Right renal pelvis (tissue), 4 donors: ENCODE measurements at places on chromosomes 1 and 21. TPM values are rescaled to one million over a fixed set of nuclear protein-coding genes. Genes with fewer than 3 reads are reported as not detected.

DNA sequence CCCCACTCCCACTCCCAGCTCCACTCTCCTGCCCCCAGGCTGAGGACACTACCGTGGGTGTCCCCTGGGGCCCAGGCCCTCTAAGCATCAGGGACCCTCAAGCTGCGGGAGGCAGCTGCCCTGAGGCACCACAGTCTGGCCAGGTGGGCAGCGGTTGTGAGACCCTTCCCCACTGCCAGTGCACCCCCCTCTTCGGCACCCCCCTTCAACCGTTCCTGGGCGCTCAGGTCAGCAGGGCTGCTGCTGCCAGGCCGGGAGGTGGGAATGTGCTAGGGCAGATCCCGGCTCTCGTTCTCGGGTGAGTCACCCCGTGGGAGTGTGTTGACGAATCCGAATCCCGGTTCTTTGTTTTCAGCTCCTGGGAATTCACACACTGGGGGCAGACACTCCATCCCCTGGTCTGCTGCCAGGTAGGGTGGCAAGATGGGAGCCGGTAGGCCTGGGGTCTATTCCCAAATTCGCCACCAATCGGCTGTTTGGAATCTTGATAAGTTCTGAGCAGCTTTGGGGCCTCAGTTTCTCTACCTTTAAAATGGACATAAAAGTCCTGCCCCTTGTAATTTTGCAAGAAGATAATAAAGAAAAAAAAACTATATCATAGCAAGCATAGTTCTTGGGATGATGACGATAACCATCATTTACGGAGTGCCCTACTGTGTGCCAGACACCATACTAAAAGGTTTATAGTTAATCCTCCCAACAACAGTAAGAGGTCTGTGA is 28.5 kb upstream of the CASZ1 start:
- no peak for DNase-seq

- DNase-seq, result no peak
These were observed 1.2 kb downstream of the ELK4 start for GRCh38 chr1:205630651-205631009.

The B4GALT3 gene
- polyA plus RNA-seq, result 45.3 TPM

DNA sequence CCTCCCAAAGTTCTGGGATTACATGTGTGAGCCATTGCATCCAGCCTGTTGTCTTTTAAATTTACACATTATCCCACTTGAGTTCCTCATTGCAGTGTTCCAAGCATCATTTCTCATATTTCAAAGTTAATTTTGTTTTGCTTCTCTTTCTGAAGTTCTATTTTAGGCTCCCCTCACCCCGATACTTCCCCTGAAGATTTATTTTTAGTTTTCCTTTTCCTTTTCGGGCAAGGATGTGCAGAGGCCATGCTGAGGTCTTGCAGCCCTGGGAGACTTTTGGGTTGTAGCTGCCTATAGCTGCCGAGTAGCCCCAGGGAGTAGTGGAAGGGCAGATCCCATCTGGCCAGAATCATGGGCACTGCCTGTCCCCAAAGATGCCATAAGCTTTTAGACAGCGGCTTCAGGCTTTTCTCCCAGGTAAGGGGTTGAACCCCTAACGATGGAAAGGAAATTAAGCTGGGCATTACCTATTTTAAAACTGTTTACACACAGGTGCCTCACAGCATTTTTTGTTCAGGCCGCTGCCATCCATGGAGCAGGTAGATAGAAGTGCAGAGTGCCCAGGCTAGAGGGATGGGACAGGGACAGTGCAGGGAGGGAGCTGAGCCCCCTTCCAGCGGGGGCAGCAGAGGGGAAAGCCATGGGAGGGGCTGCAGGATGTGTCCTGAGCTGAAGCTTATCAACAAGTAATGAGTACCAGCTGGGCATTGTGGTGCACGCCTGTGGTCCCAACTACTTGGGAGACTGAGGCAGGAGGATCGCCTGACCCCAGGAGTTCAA is 15.9 kb downstream of the PSEN2 start:
- DNase-seq, result no peak
